ENCODE measurements at places on chromosomes 4 and X.

DNA sequence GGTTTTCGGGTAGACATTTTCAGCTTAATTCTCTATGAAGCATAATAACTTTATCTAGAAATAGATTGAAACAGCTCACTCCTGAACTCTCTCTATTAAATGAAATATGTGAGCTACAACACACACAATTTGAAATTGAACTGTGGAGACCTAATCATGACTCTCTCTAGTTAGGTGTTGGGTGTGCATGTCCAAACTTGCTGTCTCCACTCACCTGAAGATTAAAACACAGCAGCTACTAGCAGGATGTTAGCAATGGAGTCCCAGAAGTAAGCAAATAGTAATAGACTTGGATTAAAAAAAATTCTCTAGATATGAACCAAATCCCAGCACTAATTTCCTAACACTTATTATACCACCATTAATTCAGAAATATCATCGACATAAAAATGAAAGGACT, 173.1 kb downstream of the FSTL5 start:
- no peak for DNase-seq

DNA sequence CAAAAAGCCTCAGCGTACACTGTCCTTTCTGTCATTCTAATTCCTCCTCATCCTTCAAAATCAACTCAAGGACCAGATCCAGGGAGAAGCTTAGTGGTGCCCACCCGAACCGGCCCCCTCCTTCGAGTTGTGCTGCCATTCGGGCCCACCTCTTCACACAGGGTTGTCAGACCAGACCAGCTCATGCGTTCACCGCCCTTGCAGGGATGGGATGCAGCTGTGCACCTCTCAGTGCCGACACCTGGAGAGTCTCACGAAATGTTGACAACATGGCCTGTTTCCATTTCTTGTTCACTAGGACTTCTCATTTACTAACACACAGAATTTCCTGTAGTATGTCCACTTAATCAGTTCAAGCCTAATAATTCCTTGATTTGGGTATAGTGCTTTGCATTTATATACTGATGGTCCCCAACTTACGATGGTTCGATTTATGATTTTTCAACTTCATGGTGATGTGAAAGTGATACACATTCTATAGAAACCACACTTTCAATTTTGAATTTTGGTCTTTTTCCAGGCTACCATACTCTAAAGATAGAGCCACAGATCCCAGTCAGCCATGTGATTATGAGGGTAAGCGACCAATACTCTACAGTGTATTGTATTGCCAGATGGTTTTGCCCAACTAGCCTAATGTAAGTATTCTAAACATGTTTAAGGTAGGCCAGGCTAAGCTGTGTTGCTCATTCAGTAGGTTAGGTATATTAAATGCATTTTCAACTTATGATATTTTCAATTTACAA, 23.3 kb downstream of the PKD2 start:
- DNase-seq = no peak

GRCh38 chrX:11741574-11741973, 16.5 kb upstream of the MSL3 start:
- no peak for DNase-seq

DNA sequence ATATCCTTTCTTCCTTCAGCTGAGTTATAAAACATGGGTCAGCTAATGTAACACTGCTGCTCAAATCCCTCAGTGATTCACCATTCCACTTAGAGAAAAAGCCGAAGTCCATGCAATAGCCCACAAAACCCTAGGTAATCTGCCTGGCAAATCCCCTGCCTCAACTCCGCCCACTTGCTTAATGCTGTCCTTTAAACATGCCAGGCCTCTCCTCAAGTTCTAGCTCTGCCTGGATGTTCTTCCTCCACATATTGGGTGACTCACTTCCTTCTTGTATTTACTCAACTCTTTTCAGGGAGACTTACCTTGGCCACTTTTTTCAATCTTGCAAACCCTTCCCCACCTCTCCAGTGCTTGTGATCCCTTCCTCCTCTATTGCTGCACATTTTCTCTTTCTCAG, 89.8 kb downstream of the EMCN start:
- DNase-seq = peak; percentile 23

Measured in AML-193 (cell line).